ENCODE measurements at places on chromosomes 3 and 15.

DNA sequence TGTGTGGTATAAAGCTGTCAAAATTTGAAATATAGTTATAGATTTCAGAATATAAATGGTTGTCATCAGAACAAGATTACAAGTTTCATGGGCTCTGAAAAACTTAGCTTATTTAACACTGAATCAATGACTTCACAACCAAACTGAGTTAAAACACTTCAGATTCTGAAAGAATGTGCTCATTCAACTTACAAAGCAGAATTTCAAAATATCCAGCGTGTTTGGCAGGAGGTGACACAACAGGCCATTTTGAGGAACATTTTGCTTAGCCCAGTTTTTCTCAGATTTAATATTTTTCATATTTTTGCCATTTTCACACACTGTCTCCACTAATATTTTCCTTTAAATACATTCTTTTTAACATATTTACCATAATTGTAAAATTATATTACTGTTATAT, 781.1 kb downstream of the TUSC7 start:
- DNase-seq = no peak

GRCh38 chr3:11351451-11351850, 79.3 kb downstream of the ATG7 start:
- DNase-seq = no peak

GRCh38 chr3:99503350-99503749, 135.0 kb upstream of the COL8A1 start:
- DNase-seq = no peak

GRCh38 chr3:197522881-197523441, 32.8 kb downstream of the BDH1 start:
- no peak for DNase-seq

GRCh38 chr3:179179256-179179655, 31.1 kb downstream of the PIK3CA start:
- no peak for DNase-seq

DNA sequence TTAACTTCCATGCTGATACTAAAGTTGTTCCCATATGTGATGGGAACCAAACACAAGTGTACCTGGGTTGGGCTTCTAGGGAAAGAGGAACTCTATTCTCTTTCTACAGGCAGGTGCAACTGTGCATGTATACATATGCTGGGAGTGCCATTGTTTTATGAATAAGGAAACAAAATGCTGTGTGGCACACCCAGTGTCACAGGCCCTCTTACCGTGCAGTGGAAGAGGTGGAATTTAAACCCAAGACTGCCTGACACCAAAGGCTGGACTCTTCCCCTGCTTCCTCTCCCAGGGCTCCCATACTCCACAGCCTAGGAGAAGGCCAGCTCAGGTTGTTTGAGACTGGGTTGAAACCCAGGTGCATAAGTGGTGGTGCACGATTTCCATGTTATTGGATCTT, 1.9 kb upstream of the FETUB start:
- DNase-seq = no peak

DNA sequence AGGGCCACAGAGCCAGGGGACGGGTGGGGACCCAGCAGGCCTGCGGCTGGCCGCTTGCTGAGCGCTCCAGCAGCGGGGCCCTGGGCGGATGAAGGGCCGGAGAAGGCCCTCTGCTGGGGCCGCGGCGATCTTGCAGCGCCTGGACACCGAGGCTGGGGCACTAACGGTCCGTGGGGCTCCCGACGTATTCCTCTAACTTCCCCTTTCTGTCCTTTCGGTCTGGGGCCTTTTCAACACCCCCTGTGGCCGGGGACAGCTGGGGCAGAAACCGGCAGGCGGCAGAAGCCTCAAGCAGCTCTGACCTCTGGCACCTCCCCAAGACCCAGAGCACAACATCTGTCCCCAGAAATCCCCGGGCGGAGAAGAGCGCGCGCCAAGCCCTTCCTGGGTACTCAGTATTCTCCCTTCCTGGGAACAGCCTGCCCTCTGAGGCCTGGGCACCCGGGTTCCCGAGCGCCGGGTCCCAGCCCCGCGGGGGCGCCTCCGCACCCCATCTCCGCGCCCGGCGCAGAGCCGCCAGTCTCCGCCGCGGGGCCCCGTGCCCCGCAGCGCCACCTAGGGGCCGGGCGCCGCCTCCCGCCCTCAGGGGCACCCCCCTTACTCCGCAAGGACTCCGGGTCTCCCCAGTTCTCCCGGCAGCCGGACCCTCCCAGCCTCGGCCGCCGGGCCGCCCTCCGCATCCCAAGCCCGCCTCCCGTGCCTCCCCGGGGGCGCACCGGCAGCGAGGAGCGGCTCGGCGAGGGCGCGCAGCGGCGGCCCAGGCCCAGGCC, 582 bp upstream of the SLCO3A1 start:
- DNase-seq = peak; percentile 73

DNA sequence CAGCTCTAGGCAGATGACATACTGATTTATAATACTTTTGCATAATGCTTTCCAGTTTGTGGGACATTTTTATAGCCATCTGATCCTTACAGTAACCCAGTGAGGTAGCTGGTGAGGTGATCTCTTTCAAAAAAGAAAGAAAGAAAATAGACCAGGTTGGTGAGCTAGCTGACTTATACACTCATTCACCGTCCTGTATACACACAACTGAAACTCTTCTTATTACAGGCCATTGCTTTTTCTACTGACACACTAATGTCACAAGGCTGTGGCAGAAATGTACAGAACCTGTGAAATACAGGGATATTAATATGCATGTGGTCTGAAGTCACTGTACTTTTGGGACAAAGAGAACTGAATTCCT, 150.2 kb upstream of the BHLHE40 start:
- DNase-seq = no peak

DNA sequence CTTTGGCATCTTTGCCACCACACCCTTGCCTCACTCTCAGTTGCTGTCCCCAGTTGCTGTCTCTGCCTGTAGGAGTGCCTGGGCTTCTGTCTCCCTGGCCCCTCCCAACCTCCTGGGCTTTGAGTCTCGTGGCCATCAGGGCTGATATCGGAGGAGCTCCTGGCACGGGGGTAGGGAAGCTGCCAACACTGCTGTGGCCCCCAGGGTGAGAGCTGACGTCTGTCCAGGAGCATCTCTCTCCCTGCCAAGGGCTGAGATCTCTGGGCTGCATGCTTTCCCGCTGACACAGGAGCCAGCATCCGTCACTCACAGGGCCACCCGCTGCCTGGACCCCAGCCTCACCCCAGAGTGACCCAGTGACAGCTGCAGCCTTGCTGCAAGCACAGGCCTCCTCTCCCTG, 47.4 kb downstream of the EXOG start:
- DNase-seq = no peak

DNA sequence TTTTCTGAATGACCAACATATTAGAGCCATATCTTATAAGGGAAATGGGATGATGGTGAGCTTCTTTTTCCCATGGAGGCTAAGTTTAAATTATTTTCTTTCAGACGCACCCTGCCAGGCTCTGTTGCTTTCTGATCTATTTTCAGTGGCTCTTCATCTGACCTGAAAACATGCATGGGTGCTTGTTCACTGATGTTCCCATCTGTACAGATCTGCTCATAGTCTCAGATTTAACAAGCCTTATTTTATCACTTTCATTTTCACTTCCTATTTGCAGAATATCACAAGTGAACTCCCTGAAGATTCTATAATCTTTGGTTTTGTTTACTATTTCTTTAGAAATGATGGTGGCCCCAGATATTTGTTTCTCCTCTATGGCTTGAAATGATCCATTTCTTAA, 31.1 kb upstream of the SUCLG2 start:
- DNase-seq = no peak

DNA sequence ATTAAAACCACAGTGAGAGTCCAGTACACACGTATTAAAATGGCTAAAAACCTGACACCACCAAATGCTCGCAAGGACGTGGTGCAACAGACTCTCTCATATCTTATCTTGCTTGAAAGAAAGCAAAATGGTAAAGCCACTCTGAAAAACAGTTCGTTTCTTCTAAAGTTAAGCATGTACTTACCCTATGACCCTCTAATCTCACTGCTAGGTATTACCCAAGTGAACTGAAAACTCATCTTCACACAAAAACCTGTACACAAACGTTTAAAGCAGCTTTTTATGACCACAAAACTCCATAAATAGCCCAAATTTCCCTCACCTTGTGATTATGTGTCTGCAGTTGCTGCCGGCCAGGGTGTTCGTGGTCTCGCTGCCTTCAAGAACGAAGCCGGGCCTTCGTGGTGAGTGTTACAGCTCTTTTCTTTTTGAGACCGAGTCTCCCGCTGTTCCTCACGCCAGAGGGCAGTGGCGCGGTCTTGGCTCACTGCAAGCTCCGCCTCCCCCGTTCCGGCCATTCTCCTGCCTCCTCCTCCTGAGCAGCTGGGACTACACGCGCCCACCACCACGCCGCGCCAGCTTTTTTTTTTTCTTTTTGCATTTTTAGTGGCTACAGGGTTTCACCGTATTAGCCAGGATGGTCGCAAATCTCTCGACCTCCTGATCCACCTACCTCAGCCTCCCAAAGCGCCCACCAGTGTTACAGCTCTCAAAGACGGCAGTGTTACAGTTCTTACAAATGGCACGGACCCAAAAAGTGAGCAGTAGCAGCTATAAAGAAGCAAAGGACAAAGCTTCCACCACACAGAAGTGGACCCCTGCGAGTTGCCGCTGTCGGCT, 165.4 kb downstream of the TJP1 start:
- no peak for DNase-seq

DNA sequence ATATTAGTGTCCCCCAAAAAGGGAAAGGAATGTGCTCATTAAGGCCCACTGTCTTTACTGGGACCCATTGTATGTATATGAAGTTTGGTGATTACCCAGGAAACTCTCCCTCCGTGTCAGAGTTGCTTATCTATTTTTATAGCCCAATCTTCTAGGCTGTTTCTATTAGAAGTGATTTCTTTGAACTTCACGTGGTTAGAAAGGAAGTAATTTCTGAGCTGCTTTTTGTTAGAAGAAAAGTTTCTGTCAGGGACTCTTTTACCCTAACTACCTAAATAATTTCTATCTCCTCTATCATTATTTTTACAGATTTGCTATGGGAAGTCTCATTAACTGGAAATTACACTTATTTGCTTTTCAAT, 17.7 kb upstream of the SENP7 start:
- DNase-seq = no peak

DNA sequence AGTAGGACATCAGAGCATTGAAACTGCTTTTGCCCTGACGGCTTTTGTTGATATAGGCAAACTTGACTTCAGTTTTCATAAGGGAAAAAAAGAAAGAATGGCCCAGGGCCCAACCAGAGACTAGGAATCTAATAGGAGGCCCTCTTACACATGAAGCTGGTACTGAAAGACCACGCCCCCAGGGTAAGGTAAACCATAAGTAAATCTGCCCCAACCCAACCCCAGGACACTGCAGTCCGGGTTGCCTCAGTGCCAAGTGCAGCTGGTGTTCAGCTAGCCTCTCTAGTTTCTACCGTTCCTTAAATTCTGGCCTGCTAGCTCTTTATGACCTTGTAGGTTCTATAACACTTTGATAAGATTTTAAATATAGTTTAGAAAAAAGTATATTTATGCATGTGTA, 136.7 kb downstream of the AQP9 start:
- DNase-seq = no peak

GRCh38 chr3:71907996-71908395, 123.0 kb upstream of the PROK2 start:
- no peak for DNase-seq

- DNase-seq = no peak
These were observed 78.8 kb downstream of the MCF2L2 start for GRCh38 chr3:183349421-183350157.

DNA sequence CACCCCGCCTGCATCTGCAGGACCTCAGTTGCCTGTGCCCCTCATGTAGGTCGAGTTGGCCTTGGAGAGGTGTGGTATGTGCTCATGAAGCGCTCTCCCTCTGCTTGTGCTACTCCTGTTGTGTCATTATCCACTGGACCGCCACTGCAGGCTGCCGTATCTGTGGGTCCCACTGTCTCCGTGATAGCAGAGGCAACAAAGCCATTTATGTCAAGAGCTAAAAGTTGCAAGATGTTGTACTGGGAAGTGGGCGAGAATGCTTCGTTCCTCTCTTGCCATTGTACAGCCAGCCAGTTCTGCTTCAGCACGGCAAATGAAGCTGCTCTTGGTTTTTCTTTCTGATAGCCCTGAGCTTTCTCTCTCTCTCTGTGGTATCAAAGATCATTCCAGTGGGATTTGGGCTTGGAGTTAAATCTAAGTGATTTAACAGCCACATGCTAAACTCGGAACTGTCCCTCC, 89.0 kb downstream of the TMEM212 start:
- DNase-seq = no peak

- DNase-seq = no peak
These were observed 128.5 kb upstream of the LRIG1 start for GRCh38 chr3:66629150-66629981.

- DNase-seq = no peak
These were observed 23.4 kb downstream of the WHAMM start for GRCh38 chr15:82832601-82833361.

- no peak for DNase-seq
These were observed 164.5 kb downstream of the FBLN2 start for GRCh38 chr3:13713396-13713795.

DNA sequence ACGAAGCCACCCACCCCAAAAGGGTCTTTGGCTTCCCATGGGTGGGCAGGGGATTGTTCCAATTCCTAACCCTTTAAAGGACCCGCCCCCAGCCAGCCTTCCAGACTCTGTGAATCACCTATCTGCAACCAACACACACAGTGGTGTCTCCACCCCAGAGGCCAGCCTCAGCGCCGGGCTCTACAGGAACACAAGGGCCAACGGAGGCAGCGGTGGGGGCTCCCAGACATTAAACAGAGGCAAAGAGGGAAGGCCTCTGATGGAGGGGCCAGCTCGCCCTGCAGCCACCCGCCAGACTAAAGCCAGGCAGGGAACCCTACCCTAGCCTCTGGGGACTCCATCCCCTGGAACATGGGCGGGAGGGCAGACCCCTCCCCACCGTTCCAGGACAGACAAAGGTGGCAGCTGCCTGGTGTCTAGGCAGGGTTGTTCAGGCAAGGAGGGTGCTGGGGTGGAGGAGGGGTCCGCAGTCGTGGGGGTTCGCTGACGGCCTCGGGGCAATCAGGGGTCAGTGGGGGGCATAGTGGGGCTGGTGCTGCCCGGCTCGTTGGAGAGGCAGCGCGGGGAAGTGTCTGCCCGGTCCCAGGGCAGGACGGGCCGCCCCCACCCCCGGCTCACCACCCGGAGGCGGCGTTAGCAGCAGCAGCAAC, 448 bp downstream of the SHISA5 start:
- no peak for DNase-seq

GRCh38 chr3:71033681-71034220, 549.8 kb downstream of the FOXP1 start:
- DNase-seq = no peak
